ENCODE measurements at places on chromosomes 1 and 21. TPM values are rescaled to one million over a fixed set of nuclear protein-coding genes. Genes with fewer than 3 reads are reported as not detected.

DNA sequence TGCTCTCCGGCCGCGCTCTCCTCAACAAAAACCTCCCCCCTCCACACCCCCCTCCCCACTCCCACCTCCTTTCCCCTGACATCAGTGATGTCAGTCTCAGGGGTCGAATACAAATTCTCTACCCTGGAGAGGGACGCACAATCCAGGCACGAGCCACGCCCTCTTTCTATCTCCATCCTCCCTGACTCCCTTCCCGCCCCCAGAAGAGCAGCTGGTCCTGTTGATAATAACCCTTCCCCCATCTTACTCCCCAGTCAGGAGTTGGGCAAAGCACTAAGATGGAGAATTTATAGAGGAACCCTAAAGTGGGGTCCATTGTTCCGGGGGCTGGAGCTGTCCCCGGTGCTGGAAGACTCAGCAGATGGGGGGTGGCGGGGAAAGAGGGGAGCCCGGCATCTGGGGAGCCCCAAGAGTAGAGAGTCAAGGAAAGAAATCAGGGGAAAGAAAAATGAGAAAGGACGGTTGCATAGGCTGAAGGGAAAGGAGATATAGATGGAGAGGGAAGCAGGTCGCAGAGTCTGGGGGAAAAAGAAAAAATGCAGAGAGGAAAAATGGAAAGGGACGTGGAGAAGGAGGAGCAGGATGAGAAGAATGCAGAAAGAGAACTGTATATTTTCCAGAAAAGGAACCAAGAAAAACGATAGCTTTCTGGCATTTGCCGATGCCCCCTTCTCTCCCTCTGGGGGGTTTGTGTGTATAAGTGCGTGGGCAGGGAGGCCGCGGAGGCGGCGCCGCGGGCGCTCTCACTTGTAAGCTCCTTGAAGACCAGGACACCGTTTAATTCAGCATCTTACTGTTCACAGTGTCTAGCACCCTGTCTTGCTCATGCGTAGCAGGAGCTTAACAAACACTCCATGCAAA is at the start of gene CELF3:
Gene CELF3 (minus strand): TSS at position 33 of the 861 bp plus-strand sequence. CDS start 783 bp downstream, outside the sequence.
- DNase-seq: peak; percentile 28

- peak; percentile 73 for DNase-seq
Measured at GRCh38 chr1:219659684-219660083, 46.8 kb upstream of the ZC3H11B start.

- DNase-seq: no peak
Measured at GRCh38 chr1:218617986-218618385, 272.9 kb downstream of the TGFB2 start.

The S100A2 gene
- 2.2 TPM for total RNA-seq

GRCh38 chr1:193931356-193931755 is 744.9 kb upstream of the B3GALT2 start:
- DNase-seq: no peak

- DNase-seq: peak; percentile 82
Measured at GRCh38 chr1:224541072-224541790, 74.9 kb upstream of the CNIH3 start.

The AADACL4 gene
- not detected for total RNA-seq

DNA sequence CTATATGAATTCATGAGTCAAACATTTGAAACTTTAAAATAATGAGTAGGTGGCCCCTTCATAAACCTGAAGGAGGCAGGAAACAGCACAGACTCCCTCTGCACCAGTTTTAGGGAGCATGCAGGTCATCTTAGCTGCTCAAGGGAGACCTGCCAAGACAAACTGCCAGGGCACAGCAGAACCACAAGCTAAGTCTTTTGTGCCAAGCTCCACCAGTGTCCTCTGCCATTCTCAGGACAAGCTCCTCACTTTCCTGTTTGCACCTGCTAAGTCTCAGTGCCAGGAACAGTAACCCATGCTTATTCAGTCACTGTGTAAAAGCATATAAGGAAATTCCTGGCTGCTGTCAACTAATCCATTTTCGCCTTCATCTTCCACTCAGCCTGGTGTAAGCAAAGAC is 368.9 kb downstream of the SEC16B start:
- no peak for DNase-seq

DNA sequence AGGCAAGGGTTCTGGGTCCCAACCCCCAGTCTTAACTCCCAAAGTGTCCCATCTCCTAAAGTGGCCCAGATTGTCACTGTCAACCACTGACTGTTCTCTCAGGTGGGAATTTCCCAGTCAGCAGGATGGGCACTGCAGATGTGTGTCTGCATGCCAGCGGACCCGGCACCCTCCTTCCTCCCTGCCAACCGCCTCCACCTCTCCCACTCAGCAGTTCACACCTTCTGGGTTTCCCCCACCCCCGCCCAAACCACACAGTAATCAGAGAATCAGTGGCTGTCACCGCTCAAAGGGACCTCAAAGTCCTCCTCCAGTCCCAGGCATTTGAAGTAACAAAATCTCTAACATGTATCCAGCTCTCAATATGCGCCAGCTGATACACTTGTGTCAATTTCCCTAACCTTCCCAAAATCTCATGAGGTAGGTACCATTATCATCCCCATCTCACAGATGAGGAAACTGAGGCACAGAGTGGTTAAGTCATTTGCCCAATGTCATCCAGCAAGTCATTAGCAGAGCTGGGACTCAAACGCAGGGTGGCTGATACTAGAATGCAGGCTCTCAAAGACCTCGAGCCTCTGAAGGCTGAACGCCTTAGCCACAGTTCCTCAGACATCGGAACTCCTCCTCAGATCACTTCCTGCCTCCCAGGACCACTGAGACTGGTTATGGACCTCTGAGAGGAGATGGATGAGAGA is 4.8 kb downstream of the RUNX3 start:
- no peak for DNase-seq

- DNase-seq: peak; percentile 43
Measured at GRCh38 chr1:95311014-95311413, 77.0 kb downstream of the RWDD3 start.

The C1orf116 gene
- 0.50 TPM for total RNA-seq

- no peak for DNase-seq
Measured at GRCh38 chr1:93196591-93196990, 16.1 kb downstream of the CCDC18 start.

- no peak for DNase-seq
Measured at GRCh38 chr1:245614476-245614875, 459.7 kb downstream of the KIF26B start.

- DNase-seq: no peak
Measured at GRCh38 chr1:77350012-77350770, 68.4 kb downstream of the AK5 start.

DNA sequence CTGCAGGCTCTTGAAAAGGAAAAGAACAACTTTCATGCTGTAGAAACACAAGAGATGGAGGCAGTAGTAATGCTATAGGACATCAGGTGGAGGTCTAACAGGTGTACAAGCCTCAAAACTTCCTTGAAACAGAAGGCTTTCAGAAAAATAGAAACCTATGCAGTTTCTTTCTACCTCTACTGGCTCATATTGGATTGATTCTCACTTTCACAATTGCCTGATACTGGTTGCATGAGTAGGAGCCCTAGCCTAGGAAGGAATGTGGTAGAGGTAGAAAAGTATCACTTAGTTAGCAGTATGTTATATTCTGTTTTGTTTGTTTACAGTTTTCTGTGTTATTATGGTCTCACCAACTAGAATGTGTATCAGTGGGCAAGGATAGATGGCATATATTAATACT is 175.4 kb upstream of the GORAB start:
- no peak for DNase-seq

- DNase-seq: no peak
Measured at GRCh38 chr1:37040773-37041172, 6.5 kb upstream of the GRIK3 start.

GRCh38 chr1:82969340-82969739 is 1029.6 kb downstream of the TTLL7 start:
- no peak for DNase-seq

DNA sequence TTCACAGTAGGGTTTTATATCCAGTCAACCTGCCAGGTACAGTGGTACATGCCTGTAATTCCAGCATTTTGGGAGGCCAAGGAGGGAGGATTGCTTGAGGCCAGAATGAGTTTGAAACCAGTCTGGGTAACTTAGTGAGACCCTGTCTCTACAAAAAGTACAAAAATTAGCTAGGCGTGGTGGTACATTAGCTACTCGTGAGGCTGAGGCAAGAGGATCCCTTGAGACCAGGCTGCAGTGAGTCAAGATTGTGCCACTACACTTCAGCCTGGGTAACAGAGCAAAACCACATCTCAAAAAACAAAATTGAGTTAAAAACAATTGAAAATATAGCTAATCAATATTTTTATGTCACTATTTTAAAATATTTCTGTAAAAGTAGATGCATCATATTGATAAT is 33.2 kb downstream of the DDI2 start:
- DNase-seq: no peak

GRCh38 chr1:230917284-230918135 is 49.2 kb upstream of the C1orf198 start:
- DNase-seq: peak; percentile 91

The SGIP1 gene
- total RNA-seq: 0.16 TPM

- DNase-seq: no peak
Measured at GRCh38 chr1:220922951-220923350, 43.7 kb downstream of the HLX start.

GRCh38 chr1:234934611-234935033 is 194.0 kb downstream of the TOMM20 start:
- DNase-seq: no peak

GRCh38 chr21:17050156-17050555 is 462.7 kb upstream of the CXADR start:
- no peak for DNase-seq

- DNase-seq: no peak
Measured at GRCh38 chr1:192225703-192226102, 67.4 kb downstream of the RGS18 start.

DNA sequence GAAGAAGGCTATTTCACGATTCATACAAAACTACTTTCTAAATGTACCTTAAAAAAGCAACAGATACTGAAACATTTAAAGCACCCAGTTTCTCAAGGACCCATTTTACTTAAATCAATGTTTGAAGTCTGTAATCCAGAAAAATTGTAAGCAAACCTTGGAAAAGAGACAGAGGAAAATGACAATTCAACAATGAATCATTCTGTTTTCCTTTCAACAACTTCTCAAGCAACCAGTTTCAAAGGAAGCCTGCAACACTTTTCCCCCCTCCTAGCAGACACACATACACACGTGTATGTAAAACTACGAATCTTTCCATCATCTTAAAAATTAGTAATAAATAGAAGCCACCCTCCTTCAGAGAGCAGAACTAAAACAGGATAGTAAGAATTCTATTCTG is 1.2 kb downstream of the RERE start:
- peak; percentile 14 for DNase-seq

All from SK-MEL-5 (cell line).